Karpas-422 (cell line): ENCODE measurements at places on chromosomes 1 and 21. TPM values are rescaled to one million over a fixed set of nuclear protein-coding genes. Genes with fewer than 3 reads are reported as not detected.

OR2AK2 gene
- 0.22 TPM in 1 of 2 replicates, not detected in the other for total RNA-seq

RXRG gene
- total RNA-seq = not detected in 2 replicates

OR2L5 gene
- total RNA-seq = 0.19 TPM in 1 of 2 replicates, not detected in the other

ATAD3C gene
- 0.51 TPM in 1 of 2 replicates, not detected in the other for total RNA-seq

GPR37L1 gene
- not detected in 2 replicates for total RNA-seq

KCNJ15 gene
- not detected in 2 replicates for total RNA-seq

- H3K36me3 ChIP-seq = no peaks in the 10 kb centered on the region
- no peak overlapping the region for H3K4me3 ChIP-seq
- no peak for DNase-seq
Observed at GRCh38 chr1:2169200-2169836, 25.3 kb downstream of the FAAP20 start.

DNA sequence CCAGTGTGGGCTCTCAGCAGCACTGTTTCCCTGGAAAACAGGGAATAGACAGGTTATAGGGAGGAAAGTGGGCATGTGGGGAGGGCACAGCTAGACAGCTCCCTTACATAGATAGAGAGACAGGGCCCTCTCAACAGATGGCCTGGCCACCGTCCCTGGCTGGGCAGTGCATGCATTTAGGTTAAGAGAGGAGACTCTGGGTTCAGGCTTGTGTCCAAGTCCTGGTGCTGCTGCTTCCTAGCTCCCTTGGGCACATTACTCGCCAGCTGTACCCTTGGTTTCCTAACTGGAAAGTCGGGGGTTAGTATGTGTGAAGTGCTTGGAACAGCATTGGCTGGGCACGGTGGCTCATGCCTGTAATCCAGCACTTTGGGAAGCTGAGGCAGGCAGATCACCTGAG, 9.1 kb downstream of the PLOD1 start:
- H3K36me3 ChIP-seq = peaks cover 30% of the 10 kb centered on the region
- H3K4me1 ChIP-seq = no peaks in the 10 kb centered on the region
- no peak overlapping the region for H3K4me3 ChIP-seq
- DNase-seq = no peak
- H3K27ac ChIP-seq = no peak overlapping the region
- H3K27me3 ChIP-seq = no peaks in the 10 kb centered on the region

GRCh38 chr1:110192541-110192940, 17.6 kb upstream of the KCNC4 start:
- H3K27me3 ChIP-seq = no peaks in the 10 kb centered on the region
- H3K4me3 ChIP-seq = no peak overlapping the region
- no peaks in the 10 kb centered on the region for H3K4me1 ChIP-seq
- no peak overlapping the region for H3K27ac ChIP-seq
- no peaks in the 10 kb centered on the region for H3K36me3 ChIP-seq

DNA sequence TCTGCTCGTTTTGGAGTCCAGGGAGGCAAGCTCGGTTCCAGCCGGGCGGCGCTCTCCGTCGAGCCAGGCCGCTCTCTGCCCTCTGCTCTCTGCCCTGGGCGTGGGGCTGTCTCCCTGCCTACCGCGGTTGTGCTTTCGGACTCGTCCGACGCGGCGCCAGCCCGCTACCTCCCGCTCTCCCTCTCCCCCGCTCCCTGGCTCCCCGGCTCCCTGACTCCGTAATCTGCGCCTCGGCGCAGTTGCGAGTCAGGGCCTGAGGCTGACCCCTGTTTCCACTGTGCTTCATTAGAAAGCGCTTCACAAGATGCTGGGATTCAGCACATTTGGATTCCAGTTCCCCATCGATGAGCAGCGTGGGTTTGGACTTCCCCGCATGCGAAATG, 2.2 kb downstream of the SOX13 start:
- H3K27ac ChIP-seq = no peak overlapping the region
- no peak for DNase-seq
- no peaks in the 10 kb centered on the region for H3K36me3 ChIP-seq
- no peaks in the 10 kb centered on the region for H3K4me1 ChIP-seq
- no peak overlapping the region for H3K4me3 ChIP-seq
- H3K27me3 ChIP-seq = no peaks in the 10 kb centered on the region

- DNase-seq = peak; percentile 77
- H3K27ac ChIP-seq = no peak overlapping the region
Observed at GRCh38 chr1:180365039-180365438, 135.0 kb downstream of the LHX4 start.

GRCh38 chr1:51504806-51505525, 14.1 kb downstream of the EPS15 start:
- no peak overlapping the region for H3K4me3 ChIP-seq
- peak overlapping the region; percentile 1; the same call in 1 of the 2 replicates for H3K27ac ChIP-seq
- H3K27me3 ChIP-seq = no peaks in the 10 kb centered on the region
- H3K4me1 ChIP-seq = peaks cover 69% of the 10 kb centered on the region
- no peak for DNase-seq
- peaks cover 57% of the 10 kb centered on the region for H3K36me3 ChIP-seq

DNA sequence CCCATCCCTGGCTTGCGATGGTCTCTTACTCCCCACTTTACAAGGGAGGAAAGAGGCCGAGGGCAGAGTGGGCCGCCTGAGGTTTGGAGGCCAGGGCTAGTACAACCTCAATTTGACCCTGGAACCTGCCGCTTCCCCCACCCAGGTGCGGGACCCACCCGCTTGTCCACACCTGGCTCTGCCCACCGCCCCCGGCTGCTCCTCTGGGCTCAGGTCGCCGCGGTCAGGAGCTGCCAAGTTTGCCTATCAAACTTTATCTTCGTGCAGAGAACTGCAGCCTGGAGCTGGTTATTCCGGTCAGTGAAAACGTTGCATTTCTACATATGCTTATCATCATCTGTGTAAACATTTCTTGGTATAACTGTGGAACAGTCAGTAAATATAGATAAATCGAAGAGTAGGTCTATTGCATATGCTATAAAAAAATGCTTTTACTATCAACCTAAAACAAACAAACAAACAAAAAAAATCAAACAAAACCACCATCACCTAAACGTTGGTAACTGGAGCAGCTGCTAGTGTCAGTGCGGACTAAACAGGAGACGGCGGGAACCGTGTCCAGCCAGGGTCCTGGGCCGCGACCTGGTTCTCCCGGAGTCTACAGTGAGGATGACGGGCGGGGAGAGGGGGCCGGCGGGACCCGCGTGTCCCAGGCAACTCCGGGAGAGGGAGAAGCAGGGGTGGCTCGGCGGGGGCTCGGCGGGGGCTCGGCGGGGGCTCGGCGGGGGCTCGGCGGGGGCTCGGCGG, 906 bp upstream of the ADARB1 start:
- peak overlapping the region; percentile 85 for H3K4me3 ChIP-seq
- H3K27ac ChIP-seq = no peak overlapping the region
- DNase-seq = no peak
- H3K4me1 ChIP-seq = peaks cover 11% of the 10 kb centered on the region

DNA sequence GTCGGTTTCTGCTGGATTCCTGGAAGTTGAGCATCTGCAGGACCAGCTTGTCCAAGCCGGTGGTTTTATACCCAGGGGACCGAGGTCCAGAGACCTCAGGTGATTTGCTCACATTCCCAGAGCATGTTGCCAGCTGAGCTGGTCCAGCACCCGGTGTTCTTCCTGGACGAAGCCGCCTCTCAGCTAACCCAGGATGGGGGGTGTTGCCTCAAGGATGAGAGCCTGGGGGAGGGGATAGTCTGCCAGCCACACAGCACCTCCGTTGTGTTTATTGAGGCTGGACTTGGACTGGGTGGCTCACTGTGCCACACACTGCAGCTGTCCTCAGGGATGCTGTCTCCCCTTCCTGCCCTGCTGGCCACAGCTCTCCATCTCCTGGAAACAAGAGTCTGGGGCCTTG, 1.5 kb downstream of the TMEM201 start:
- no peak for DNase-seq
- peak overlapping the region; percentile 75 for H3K4me3 ChIP-seq
- no peaks in the 10 kb centered on the region for H3K27me3 ChIP-seq
- peaks cover 47% of the 10 kb centered on the region for H3K4me1 ChIP-seq
- H3K27ac ChIP-seq = peak overlapping the region; percentile 39
- peaks cover 4% of the 10 kb centered on the region; the same call in 1 of the 2 replicates for H3K36me3 ChIP-seq

DNA sequence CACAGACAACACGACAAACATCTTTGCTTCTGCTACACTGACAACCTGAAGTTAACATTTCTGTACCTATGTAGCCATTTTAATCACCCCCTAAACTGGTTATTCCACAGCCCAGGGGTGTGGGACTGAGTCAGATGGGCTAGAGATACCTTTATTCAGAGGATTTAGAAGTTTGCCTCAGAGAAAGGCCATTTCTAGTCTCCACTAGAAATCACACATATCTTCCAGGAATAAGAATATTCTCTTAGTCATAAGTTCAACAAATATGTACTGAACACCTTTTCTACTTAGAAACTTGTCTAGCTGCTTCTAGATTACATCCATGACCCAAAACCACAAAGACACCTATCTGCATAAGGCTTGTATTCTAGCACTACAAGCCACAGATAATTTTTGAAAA, 38.8 kb downstream of the ERG start:
- H3K4me3 ChIP-seq = no peak overlapping the region
- no peaks in the 10 kb centered on the region for H3K4me1 ChIP-seq
- DNase-seq = no peak

DNA sequence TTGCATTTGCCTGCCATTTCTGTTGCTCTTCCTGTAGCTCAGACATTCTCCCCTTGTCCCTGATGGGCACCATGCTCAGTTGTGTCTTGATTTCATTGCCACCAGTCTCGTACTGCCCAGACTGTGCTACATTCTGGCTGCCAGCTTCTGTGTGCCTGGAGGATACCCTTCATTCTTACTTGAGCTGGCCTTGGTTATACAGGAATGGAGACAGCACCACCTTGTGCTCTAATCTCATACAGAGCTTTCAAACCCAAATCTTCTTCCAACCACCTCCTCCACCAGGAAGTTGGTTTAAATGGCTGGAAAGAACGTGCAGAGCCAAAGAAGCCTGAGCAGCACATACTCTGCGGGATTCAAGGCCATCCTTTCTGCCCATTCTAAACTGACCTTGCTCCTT, 165.3 kb downstream of the SLC35F3 start:
- H3K4me1 ChIP-seq = no peaks in the 10 kb centered on the region
- H3K4me3 ChIP-seq = no peak overlapping the region
- H3K27ac ChIP-seq = no peak overlapping the region
- H3K27me3 ChIP-seq = no peaks in the 10 kb centered on the region
- DNase-seq = peak; percentile 42
- H3K36me3 ChIP-seq = no peaks in the 10 kb centered on the region

DNA sequence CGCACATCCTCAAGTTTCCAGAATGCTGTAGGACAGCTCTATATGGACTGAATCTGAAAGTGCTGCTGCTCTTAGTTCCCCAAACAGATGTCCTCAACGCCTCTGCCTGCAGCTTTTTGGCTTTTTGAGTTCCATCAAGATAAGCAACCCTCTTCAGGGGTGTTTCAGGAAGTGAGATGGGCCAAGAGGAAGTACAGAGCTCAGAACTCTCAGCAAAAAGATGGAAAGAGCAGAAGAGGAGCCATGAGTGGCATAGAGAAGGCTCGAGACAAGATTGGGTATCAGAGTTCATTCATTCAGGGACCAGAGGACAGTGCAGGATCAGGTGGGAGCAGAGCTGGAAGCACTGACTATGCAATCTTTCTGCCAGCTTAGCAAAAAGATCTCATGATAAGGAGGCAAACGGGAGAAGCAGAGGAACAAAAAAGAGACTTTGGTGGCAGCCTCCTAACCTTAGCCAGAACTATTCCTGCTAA, at the start of the genes ADORA3 and TMIGD3:
ADORA3 (minus strand) TSS at position 49 of the 476 bp plus-strand sequence. CDS start 279 bp downstream, outside the sequence.
TMIGD3 (minus strand) TSS at position 49 of the 476 bp plus-strand sequence. CDS start 279 bp downstream, outside the sequence.
- H3K4me1 ChIP-seq = peaks cover 54% of the 10 kb centered on the region
- H3K36me3 ChIP-seq = no peaks in the 10 kb centered on the region
- DNase-seq = peak; percentile 75
- H3K27ac ChIP-seq = 0 out of 2 replicates have a peak within 1 kb of the TSS, but pooled peaks have one; percentile 27
- H3K27me3 ChIP-seq = no peaks in the 10 kb centered on the region

- no peaks in the 10 kb centered on the region for H3K36me3 ChIP-seq
- peaks cover 22% of the 10 kb centered on the region for H3K4me1 ChIP-seq
- DNase-seq = no peak
- no peak overlapping the region for H3K27ac ChIP-seq
- no peak overlapping the region for H3K4me3 ChIP-seq
- H3K27me3 ChIP-seq = no peaks in the 10 kb centered on the region
Observed at GRCh38 chr1:41414716-41415306, 53.6 kb downstream of the FOXO6 start.

- no peaks in the 10 kb centered on the region for H3K27me3 ChIP-seq
- DNase-seq = no peak
- H3K4me3 ChIP-seq = no peak overlapping the region
- no peaks in the 10 kb centered on the region for H3K36me3 ChIP-seq
- no peak overlapping the region for H3K27ac ChIP-seq
Observed at GRCh38 chr1:165841582-165842017, 14.2 kb downstream of the UCK2 start.

DNA sequence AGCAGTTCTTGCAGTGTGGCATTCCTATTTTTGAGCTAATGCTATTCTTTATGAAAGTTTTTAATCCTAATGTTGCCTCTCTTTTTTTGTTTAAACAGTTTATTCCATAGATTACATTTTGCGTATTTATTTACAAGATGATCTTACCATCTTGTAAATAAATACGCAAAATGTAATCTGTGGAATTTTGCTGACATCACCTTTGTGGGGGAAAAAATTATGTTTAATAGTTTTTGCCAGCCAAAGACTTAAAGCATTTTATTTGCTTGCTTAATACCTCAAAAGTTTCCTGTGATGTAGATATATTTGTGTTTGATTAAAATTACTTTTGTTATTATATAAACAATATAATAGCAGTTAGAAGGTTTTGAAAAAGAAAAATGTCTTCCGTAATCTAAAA, 15.3 kb downstream of the CDC7 start:
- no peak overlapping the region for H3K4me3 ChIP-seq
- peaks cover 70% of the 10 kb centered on the region for H3K36me3 ChIP-seq
- DNase-seq = no peak
- no peaks in the 10 kb centered on the region for H3K27me3 ChIP-seq

DNA sequence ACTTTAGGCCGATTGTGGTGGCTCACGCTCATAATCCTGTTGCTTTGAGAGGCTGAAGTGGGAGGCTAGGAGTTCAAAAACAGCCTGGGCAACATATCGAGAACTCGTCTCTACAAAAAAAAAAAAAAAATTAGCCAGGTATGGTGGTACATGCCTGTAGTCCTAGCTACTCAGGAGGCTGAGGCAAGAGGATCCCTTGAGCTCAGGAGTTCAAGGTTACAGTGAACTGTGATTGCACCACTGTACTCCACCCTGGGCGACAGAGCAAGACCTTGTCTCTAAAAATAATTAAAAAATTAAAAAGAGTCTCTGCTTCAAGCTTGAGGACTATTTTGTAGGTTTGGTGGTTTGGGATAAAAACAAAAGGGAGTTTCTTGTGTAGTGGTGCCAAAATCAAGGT, 21.2 kb downstream of the KDM1A start:
- H3K27ac ChIP-seq = no peak overlapping the region
- no peaks in the 10 kb centered on the region for H3K27me3 ChIP-seq
- H3K36me3 ChIP-seq = no peaks in the 10 kb centered on the region
- peaks cover 28% of the 10 kb centered on the region for H3K4me1 ChIP-seq
- DNase-seq = no peak

DNA sequence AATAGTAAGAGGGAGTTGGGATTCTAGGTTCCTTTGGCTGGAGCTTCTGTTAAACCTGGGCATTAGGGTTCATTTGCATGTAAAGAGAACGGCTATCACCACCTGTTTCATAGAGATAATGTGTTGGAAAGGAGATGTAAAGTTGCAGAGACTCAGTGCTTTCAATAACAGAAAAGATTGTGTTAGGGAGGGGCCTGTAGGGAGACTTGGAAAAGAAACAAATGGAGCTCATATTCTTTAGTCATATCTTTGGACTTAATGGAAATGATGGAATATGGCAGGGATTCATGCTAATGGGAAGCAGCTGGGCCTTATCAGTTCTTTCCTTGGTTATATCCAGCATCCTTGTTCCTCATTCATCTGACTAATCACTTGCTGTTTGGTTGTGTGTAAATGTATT, 144.9 kb downstream of the CD247 start:
- H3K27me3 ChIP-seq = no peaks in the 10 kb centered on the region
- peaks cover 40% of the 10 kb centered on the region for H3K4me1 ChIP-seq
- DNase-seq = no peak
- H3K27ac ChIP-seq = peak overlapping the region; percentile 45
